HAP-1 (cell line): ENCODE measurements at places on chromosomes 6 and 20.
A peak's percentile ranks its signal among the peaks of the same experiment; 100 is the strongest.

- no peak for DNase-seq
Observed at GRCh38 chr20:63508072-63508768, 9.3 kb upstream of the EEF1A2 start.

DNA sequence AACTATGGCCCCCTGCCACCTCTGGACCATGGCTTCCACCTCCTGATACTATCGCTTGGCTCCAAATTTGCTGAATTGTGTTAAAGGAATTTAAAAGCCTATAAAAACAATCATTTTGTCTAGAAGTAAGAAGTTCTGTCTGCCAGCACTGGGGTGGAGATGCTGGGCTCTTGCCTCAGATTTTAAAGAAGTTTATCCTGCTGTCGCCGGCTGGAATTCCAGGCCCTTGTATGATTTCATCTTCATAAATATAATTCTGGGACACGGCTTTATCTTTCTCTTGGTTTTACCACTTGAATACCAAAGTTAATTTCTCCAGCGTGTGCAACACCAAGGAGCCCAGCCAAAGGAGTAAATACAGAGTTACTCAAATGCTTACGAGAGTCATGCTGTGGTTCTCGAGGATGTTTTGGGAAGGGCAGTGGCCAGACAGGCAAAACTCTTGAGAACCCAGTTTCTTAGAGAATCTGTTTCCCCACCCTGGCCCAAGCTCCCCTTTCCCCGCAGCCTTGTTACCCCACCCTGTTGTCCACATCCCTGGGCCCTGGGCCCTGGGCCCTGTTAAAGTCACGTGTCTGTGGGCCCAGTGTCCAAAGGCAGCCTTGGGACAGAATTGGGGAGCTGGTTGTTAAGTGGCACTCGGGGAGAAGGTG lies 31.9 kb downstream of the C6orf89 start:
- DNase-seq = no peak

GRCh38 chr6:89433252-89434149 lies 549 bp downstream of the ANKRD6 start:
- DNase-seq = peak; percentile 69

- DNase-seq = no peak
Observed at GRCh38 chr6:7859591-7859990, 51.0 kb downstream of the TXNDC5 start.

DNA sequence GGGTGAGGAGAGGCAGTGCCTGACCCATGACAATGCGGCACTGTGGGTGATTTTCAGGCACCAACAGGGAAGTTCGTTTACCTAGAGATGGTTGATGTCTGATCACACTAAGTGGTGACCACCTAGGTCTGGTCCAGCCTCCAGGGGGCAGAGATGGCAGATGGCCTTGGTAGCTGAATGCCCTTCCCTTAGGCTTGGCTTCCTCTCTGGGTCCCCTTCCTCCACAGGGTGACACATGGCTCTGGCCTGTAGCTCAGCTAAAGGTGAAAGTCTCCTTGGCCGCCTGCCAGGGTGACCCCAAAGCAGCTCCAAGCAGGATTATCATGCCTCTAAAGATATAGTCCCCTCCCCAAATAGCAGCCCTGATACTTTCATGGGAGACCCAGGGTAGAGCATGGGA lies 6.4 kb downstream of the GDAP1L1 start:
- DNase-seq = no peak

- DNase-seq = peak; percentile 78
Observed at GRCh38 chr6:116192786-116193185, 61.1 kb downstream of the TSPYL4 start.

- no peak for DNase-seq
Observed at GRCh38 chr20:6213311-6213710, 90.5 kb upstream of the FERMT1 start.

DNA sequence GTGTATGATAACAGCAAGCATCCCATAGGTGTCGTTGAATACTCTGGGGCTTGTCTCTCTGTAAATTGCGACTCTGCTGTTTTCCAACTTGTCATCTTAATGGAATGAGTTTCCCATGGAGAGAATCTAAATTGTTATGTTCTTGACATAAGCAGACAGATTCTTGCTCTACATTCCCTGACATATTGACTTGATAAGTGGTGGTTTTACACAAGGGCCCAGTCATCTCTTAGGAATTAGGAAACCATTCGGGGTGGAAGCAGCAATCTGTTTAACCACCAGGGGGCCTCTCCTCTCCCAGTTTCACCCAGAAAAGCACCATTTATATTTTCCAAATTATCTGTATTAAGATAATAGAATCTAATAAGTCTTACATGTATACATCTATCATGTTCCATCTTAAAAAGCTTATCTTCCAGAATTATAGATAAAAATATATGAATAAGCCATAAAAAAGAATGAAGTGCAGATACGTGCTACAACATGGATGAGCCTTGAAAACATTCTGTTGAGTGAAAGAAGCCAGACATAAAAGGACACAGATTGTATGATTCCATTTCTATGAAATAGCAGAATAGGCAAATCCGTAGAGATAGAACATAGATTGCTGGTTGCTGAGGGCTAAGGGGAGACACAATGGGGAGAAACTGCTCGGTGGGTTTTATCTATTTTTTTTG lies 23.1 kb upstream of the MROH8 start:
- peak; percentile 37 for DNase-seq

GRCh38 chr6:26217714-26218075 lies 130.5 kb downstream of the HFE start:
- peak; percentile 74 for DNase-seq

DNA sequence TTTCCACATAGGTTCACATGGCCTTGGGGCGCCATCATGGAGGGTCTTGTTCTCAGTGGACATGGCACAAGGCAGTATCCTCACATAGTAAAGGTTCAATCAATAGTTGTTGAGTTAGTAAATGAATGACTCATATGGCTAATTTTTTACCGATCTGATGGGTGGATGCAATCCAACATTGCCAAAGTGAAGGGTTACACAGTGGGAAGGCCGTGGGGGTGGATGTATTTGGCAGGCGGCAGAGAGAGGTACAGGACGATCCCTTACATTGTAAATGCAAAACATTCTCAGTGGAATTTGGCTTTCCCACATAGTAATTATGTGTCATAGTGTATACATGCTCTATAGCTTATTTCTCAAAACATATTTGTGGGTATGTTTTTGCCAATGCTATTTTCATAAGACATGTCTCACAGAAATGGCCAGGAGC lies 21.0 kb upstream of the PDE7B start:
- no peak for DNase-seq

DNA sequence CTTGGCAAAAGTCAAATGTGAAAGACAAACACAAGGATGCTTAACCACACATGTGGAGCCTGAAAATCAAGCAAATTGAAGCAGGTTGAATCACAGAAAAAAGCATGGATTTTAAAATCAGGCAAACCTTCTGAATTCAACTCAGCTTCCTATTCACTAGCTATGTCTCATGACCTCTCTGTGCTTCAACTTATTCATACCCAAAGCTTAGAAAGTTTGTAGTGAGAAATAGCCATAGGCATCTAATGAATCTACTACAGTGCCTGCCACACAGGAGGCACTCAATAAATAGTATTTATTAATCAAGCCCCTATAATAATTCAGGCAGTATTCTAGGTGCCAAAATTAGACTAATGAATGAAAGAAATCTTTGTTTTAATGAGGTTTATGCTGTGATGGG lies 112.2 kb upstream of the TNFAIP3 start:
- DNase-seq = no peak

- no peak for DNase-seq
Observed at GRCh38 chr6:2097464-2097863, 147.9 kb downstream of the GMDS start.
